ENCODE measurements at places on chromosomes 4 and X.

- DNase-seq: no peak
These were observed 41.1 kb upstream of the MGST2 start for GRCh38 chr4:139624441-139625092.

DNA sequence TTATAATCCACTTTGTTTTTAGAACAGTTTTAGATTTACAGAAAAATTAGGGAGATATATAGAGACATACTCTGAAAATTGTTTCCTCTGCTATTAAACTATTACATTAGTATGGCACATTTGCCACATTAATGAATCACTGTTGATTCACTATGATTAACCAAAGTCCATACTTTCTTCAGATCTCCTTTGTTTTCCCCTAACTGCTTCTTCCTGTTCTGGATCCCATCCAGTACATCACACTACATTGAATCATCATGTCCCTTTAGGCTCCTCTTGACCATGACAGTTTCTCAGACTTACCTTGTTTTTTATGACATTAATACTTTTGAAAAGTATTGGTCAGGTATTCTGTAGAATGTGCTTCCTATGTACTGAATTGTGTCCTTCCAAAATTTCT, 109.2 kb upstream of the EDNRA start:
- DNase-seq: no peak

DNA sequence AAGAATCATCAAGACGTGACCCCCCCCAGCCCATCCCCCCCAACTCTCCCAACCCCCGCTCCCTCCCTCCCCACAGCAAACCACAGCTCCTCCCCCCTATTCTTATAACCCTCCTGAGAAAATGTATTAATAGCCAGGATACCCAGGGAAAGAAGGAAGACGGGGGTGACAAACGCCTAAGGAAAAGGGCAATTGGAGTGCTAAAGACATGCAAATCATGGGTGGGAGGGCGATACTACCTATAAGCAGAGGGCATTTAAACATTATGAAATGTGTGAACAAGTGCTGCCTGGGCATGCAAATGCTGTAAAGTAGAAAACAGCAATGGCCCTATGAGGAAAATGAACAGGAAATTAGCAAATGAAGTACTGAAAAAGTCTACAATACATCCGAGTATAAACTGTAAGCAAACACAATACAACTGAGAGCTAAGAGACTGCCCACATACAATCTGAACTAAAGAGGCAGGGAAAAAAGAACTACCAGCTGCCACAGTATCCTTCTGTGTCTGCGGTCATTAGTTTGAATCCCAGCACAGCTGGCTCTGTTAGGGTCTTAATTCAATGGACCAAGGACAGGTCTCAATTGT, 2.4 kb downstream of the CXXC4 start:
- no peak for DNase-seq

- DNase-seq: no peak
These were observed 282.3 kb downstream of the INPP4B start for GRCh38 chr4:142563682-142564291.

- DNase-seq: no peak
These were observed 87.0 kb downstream of the ANXA3 start for GRCh38 chr4:78638337-78639172.

GRCh38 chrX:15468036-15468435, 25.1 kb downstream of the PIR start:
- no peak for DNase-seq

DNA sequence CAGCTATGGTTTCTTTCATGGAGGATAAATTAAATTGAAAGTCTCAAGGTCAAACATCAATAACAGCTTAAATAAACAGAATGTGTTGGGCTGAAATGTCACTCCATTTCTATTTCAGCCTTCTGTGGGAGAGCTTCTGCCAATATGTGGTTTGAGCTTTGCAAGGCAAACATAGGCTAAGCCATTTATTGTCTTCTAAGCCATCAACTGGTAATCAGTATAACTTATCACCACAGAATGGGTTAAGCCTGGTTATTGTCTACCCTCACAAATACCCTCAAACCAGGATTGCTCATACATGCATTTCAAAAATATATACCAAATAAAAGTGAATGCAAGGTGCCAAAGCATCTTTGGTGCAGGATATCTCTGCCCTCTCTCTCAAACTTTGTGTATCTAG, 52.7 kb downstream of the GABRB1 start:
- DNase-seq: no peak

All from stimulated activated CD4-positive, alpha-beta T cell treated with anti-CD3 and anti-CD28 coated beads, Interleukin-2, amount 100 ng/mL, for 48 hours (primary cell).